HT1080 (cell line): ENCODE measurements at places on chromosomes 7 and 10. TPM values are rescaled to one million over a fixed set of nuclear protein-coding genes. Genes with fewer than 3 reads are reported as not detected.

DNA sequence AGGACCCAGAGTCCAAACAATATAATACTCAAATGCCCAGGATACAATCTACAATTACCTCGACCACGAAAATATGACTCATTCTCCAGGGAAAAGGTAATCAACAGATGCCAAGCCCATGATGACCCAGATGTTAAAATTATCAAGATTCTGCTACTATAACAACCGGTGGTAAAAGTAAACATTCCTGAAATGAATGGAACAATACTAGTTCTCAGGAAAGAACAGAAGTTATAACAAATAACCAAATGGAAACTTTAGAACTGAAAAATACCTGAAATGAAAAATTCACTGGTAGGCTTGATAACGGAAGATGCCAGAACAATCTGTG lies 34.1 kb upstream of the GUSB start:
- peak; percentile 62 for DNase-seq

AOC1 gene
- total RNA-seq, result not detected in 2 replicates

- DNase-seq, result peak; percentile 44
Observed at GRCh38 chr10:64731016-64731415, 1209.8 kb downstream of the REEP3 start.

IQUB gene
- not detected in 2 replicates for total RNA-seq

- DNase-seq, result peak; percentile 28
Observed at GRCh38 chr7:70776627-70777101, 355.3 kb upstream of the GALNT17 start.
